Adrenal gland (tissue), 19 donors: ENCODE measurements at places on chromosomes 11 and 22. TPM values are rescaled to one million over a fixed set of nuclear protein-coding genes. Genes with fewer than 3 reads are reported as not detected.

Gene SAA1
- 26.2 TPM for total RNA-seq

Gene ELFN2
- 0.06 TPM for total RNA-seq

Gene TCF20
- total RNA-seq, result 43.9 TPM

Gene MRGPRX4
- not detected for total RNA-seq

Gene HBE1
- 3.6 TPM for total RNA-seq

Gene OR8D1
- total RNA-seq, result not detected

Gene DENND6B
- 8.0 TPM for total RNA-seq

Gene SAA4
- total RNA-seq, result not detected

Gene UBQLNL
- 0.45 TPM for total RNA-seq

Gene TTC36
- total RNA-seq, result 1.00 TPM

Gene TEX54
- total RNA-seq, result not detected

Gene APLNR
- total RNA-seq, result 12.2 TPM

Gene RNF121
- total RNA-seq, result 31.3 TPM

Gene PNPLA3
- 2.3 TPM for total RNA-seq

Gene DGAT2
- 24.0 TPM for total RNA-seq

Gene KCNE3
- total RNA-seq, result 8.0 TPM

Gene CLTCL1
- total RNA-seq, result 14.6 TPM

Gene C11orf86
- total RNA-seq, result 0.54 TPM

Gene TECTA
- total RNA-seq, result 1.1 TPM

Gene OR4C46
- not detected for total RNA-seq

Gene PACSIN2
- 78.1 TPM for total RNA-seq

Gene ZNF280B
- 6.3 TPM for total RNA-seq

Gene ADORA2A
- 10.9 TPM for total RNA-seq

Gene NTM
- total RNA-seq, result 5.4 TPM

Gene LINC01488
- total RNA-seq, result not detected

Gene AHNAK
- total RNA-seq, result 307 TPM

Gene CLP1
- 12.2 TPM for total RNA-seq

Gene HORMAD2
- not detected for total RNA-seq

Gene CYB5R2
- total RNA-seq, result 2.8 TPM

Gene CSNK2A3
- total RNA-seq, result 1.4 TPM

Gene KIRREL3
- total RNA-seq, result 0.28 TPM

Gene CBLIF
- total RNA-seq, result not detected

Gene FGF4
- not detected for total RNA-seq

Gene AASDHPPT
- 49.2 TPM for total RNA-seq

Gene PNPLA5
- not detected for total RNA-seq

Gene TRIM22
- total RNA-seq, result 27.9 TPM

Gene RFPL3
- not detected for total RNA-seq

Gene NUP160
- 29.8 TPM for total RNA-seq

Gene MMP8
- 0.08 TPM for total RNA-seq

Gene OR52L1
- total RNA-seq, result not detected

Gene FOLR3
- total RNA-seq, result not detected

Gene MAPK8IP2
- total RNA-seq, result 30.1 TPM

Gene PKDREJ
- total RNA-seq, result under 0.01 TPM

Gene RIN1
- total RNA-seq, result 4.6 TPM

Gene NCR3LG1
- total RNA-seq, result 1.1 TPM

Gene TRIM48
- not detected for total RNA-seq

Gene PANX3
- total RNA-seq, result not detected

Gene SLC1A2
- 4.1 TPM for total RNA-seq

Gene MRGPRX2
- total RNA-seq, result not detected

Gene MS4A7
- total RNA-seq, result 53.4 TPM

Gene SCGB1C1
- total RNA-seq, result not detected
